ENCODE measurements at places on chromosomes 4 and X.

DNA sequence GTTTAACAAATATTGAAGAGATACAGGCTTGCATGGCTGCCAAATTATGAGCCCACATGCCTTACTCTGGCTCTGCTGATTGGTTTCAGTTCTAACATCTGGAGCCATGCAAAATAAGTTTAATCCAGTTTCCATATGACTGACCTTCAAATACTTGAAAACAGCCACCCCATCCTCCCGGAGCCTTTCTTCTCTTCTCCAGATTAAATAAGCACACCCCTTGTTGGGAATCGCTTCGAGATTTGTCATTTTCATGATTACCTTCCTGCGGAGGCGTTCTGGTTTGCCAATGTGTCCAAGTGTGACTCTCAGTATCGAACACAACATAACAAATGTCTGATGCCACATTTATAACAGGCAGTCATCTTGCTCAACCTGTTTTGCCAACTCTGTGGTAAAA is 101.6 kb upstream of the JADE1 start:
- no peak for DNase-seq

DNA sequence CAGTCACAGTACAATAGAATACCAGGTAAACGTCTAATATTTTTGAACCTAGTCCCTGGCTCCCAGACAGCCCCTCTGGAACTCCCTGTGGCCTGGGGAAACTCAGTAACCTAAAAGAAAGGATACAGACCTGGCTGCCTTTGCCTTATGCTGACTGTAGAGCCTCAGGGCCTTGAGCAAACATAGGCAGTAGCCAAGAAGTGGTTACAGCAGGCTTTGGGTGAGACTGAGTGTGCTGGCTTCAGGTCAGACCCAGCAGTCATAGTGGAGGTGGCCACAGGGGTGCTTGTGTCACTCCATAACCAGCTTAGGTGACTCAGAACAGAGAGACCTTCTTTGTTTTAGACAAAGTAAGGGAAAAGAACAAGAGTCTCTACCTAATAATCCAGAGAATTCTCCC is 141.8 kb upstream of the PRDX4 start:
- no peak for DNase-seq

DNA sequence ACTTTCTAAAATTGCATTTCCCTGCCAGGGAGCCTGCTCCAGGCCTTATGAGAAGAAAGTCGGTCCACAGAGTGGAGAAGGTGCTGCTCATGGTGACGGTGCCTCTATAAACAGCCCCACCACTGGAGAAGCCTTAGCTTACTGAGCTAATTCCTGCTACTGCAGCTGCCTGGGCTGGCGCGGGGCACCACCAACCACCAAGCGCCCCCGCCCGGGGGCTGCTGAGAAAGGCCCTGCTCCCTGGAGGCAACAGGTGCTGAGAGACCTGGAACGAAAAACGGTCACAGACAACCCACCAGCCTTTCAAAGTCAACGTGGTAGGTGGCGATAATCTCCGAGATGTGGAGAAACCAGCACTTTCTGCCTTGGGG is 2.9 kb downstream of the HCFC1 start:
- peak; percentile 44 for DNase-seq

DNA sequence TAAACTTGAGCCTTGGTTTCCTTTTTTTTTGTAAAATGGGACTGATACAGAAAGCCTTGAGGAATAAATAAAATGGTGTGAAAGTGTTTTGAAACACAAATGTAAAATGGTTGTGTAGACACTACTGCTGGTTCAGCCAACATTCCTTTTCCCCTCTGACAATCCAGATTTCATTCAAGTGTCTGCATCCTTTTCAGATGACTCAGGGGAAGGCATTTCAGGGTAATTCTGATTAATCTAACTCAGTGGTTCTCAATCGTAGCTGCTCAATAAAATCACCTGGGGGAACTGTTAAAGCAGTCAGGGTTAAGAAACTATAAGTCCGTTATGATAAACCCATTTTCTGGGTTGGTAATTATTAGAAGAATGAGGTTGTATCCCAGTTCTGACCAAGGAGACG is 4.6 kb downstream of the ARHGAP10 start:
- no peak for DNase-seq

Measured in activated naive CD4-positive, alpha-beta T cell (primary cell).